Pancreas (tissue), 10 donors: ENCODE measurements at places on chromosomes 4 and X. TPM values are rescaled to one million over a fixed set of nuclear protein-coding genes. Genes with fewer than 3 reads are reported as not detected.
A peak's percentile ranks its signal among the peaks of the same experiment; 100 is the strongest.

DNA sequence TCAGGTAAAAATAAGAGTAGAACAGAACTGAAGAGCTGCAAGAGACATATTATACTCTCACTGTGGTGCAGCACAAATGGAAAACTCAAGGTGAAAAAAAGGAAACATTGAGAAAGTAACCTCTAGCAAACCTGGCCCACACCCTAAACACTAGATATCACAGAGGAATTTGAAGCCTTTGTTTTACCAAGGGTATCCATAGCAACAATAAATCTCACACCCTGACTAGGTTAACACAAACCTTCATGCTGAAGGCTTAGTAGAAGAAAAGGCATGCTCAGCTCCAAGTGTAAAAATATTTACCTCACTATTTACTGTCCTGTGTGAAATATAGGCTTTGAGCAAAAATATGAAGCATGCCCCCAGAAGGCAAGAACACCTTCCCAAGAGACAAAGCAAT lies 61.9 kb upstream of the TAB3 start:
- H3K27me3 ChIP-seq = no peaks in the 10 kb centered on the region
- no peak overlapping the region for H3K27ac ChIP-seq
- H3K36me3 ChIP-seq = no peaks in the 10 kb centered on the region
- H3K4me3 ChIP-seq = no peak overlapping the region
- no peak for DNase-seq

- H3K4me3 ChIP-seq = no peak overlapping the region
- DNase-seq = no peak
- H3K4me1 ChIP-seq = no peaks in the 10 kb centered on the region
- H3K36me3 ChIP-seq = no peaks in the 10 kb centered on the region
Observed at GRCh38 chr4:152346979-152347378, 188.9 kb downstream of the FBXW7 start.

DNA sequence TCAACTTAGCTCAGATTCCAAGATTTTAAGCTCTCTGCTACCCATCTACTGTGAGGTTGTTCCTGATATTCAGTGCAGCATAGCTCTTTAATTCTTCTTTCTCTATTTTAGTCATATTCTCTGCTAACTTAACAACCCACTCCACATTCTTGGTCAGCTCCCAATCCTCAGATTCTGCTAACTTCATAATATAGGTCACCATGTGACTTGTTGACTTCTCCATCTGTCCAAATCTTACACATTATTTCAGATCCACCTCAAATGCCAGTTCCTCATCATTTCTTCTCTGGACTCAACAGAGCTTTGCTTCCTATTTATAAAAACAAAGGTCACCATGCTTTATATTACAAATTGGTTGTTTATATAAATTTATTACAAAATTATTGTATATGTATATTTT lies 29.3 kb upstream of the RXFP1 start:
- H3K27me3 ChIP-seq = no peaks in the 10 kb centered on the region
- no peaks in the 10 kb centered on the region for H3K4me1 ChIP-seq
- H3K27ac ChIP-seq = no peak overlapping the region
- no peak overlapping the region for H3K4me3 ChIP-seq
- no peaks in the 10 kb centered on the region for H3K36me3 ChIP-seq

- H3K4me1 ChIP-seq = no peaks in the 10 kb centered on the region
- no peak overlapping the region for H3K4me3 ChIP-seq
- DNase-seq = no peak
- no peaks in the 10 kb centered on the region for H3K36me3 ChIP-seq
- no peaks in the 10 kb centered on the region for H3K27me3 ChIP-seq
Observed at GRCh38 chr4:112449708-112450107, 66.3 kb downstream of the NEUROG2 start.

DNA sequence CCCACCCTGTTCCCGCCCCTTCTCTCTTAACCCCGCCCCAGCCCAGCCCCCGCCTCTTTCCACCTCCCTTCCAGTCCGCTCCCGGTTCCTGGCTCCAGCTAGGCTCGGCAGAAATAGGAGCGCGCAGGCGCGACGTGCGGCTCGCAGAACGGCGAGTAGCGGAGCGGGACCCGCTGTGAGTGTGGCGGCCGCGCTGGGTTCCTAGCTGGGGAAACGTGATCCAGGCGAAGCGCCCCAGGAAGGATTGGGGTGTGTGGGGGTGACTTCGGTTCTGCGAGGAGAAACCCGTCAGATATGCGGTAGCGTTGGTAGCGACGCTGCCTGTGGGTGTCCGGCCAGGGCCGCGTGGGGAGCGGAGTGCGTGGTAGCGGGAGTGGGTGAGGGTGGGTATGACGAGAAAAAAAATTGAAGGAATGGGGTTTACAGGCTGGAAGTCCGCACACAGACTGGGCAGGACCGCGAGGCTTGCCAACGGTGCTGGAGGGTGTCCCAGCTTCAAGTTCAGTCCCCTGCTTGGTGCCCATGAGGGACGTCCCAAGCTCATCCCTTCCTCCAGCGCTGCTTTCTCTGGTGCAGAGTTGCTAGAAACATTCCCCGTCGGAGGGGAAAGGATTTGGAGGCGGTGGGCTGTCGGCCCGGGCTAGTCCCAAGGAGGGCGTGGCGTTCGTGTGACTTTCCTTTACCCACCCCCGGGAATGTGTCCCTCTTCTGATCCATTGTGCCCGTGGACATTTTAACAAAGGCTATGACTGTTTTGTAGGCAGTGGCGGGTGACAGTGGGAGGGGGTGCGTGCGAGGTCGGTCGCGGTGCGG lies at the start of gene PRRG1:
TSS of gene PRRG1 (plus strand) at position 144 of the 813 bp plus-strand sequence. CDS start 56,886 bp downstream, outside the sequence.
- DNase-seq = peak; percentile 90
- no peaks in the 10 kb centered on the region for H3K4me1 ChIP-seq
- peak within 1 kb of the TSS; percentile 32 for H3K4me3 ChIP-seq

DNA sequence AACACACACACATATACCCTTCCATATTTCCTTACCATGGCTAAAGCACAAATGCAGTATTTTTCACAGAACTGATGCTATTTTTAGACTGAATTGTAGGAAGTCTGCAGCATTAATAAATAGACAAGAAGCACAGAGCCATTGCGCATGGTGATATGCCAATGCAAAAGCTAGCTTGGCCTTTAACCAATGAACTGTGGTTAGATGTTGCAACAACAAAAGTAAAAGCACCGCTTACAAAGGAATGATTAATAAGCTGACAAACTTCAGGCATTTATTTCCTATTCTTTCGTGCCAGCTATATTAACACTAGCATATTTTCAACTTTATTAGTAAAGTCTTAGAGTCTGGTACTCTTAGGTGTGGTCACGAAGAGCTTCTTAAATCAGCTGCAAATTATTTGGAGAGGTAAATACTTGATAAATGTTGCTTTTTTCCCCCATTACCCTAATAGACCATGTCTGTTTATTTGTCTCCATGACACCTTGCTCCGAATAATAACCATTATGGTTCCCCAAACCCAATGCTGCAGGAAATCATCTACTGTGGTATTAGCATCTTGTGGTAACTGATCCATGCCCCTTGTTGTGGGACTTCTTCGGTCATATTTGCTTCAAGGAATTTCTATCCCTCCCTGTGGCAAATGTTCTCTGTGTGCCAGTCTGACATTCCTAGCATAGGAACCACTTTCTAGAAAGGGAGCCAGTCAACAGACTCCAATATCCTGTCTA lies 306.1 kb upstream of the TAPT1 start:
- no peaks in the 10 kb centered on the region for H3K36me3 ChIP-seq
- no peaks in the 10 kb centered on the region for H3K4me1 ChIP-seq
- no peaks in the 10 kb centered on the region for H3K27me3 ChIP-seq

DNA sequence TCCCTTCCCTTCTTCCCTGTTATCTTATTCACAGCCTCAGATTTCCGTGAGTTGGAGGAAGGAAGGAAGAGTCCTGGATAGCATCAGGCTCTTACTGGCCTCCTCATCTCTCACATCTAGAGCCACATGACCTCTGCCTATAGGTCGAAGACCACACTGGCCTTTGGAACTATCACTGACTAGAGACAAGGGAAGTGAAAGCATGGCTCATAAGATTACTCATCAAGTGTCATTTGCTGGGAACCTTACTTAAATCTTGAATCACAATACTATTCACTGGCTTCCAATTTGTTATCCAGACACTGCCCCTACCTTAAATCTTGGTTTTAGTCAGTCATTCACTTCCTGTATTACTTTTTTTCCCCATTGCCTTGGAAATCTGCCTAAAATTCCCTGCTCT lies 61.6 kb upstream of the MTMR8 start:
- no peak overlapping the region for H3K4me3 ChIP-seq
- no peak for DNase-seq
- no peaks in the 10 kb centered on the region for H3K36me3 ChIP-seq
- no peaks in the 10 kb centered on the region for H3K4me1 ChIP-seq

DNA sequence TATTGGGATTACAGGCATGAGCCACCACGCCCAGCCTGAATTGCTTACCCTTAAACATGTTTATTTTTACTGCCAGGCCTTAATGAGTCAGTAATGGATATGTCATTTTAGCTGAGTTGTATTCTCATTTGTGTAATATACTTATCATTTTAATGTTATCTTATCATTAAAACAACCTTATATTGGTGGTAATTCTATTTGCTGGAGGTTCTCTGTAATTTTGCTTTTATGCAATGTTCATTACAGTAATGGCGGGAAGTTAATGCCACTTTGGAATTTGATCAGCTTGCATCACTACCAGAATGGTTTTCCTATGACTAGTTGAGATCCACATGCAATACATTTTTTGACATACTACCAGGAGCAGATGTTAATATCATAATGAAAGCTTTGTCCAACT lies 6.3 kb upstream of the PGAM4 start:
- H3K27ac ChIP-seq = no peak overlapping the region
- H3K27me3 ChIP-seq = no peaks in the 10 kb centered on the region
- H3K4me1 ChIP-seq = no peaks in the 10 kb centered on the region

- H3K27ac ChIP-seq = no peak overlapping the region
- DNase-seq = no peak
- no peaks in the 10 kb centered on the region for H3K27me3 ChIP-seq
- no peaks in the 10 kb centered on the region for H3K36me3 ChIP-seq
- peaks cover 7% of the 10 kb centered on the region for H3K4me1 ChIP-seq
Observed at GRCh38 chr4:185213877-185214276, 4.5 kb downstream of the SNX25 start.

- H3K36me3 ChIP-seq = no peaks in the 10 kb centered on the region
- no peaks in the 10 kb centered on the region for H3K27me3 ChIP-seq
- DNase-seq = no peak
- no peak overlapping the region for H3K4me3 ChIP-seq
- H3K4me1 ChIP-seq = no peaks in the 10 kb centered on the region
Observed at GRCh38 chr4:160514126-160514525, 1411.2 kb downstream of the RAPGEF2 start.

DNA sequence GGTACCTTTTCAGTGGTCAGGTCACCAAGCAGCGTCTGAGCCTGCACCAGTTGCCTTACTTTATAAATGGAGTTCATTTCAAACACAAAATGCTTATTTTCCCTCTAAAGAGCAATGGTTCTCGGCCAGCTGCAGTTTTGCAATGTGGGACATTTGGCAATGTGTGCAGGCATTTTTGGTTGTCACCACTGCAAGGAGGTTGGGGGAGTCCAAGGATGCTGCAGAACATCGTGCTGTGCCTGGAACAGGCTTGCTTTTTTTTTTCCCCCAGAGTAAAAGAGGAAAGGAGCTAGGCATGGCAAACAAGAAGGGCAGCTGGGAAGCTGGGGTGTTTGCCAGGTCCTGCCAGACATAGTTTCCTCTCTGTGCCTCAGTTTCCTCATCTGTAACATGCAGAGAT lies 115.6 kb downstream of the GPR143 start:
- no peaks in the 10 kb centered on the region for H3K4me1 ChIP-seq
- DNase-seq = no peak
- H3K36me3 ChIP-seq = no peaks in the 10 kb centered on the region
- no peak overlapping the region for H3K27ac ChIP-seq

DNA sequence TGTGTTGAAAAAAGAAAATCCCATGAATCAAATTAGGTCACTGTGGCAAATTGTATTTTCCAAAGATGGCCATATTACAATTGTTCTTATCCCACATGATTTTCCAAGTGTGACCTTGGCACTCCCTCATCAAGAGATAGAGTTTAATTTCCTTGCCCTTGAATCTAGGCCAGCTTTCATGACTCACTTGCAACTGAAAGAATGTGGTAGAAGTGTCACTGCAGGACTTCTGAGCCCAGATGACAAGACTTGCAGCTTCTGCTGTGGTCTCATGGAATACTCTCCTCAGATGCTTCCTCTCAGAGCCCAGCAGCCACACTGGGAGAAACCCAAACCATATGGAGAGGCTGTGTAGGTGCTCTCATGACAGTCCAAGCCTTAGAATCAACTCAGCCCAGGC lies 139.0 kb downstream of the ADAMTS3 start:
- no peaks in the 10 kb centered on the region for H3K36me3 ChIP-seq
- no peak overlapping the region for H3K4me3 ChIP-seq
- no peaks in the 10 kb centered on the region for H3K27me3 ChIP-seq

Gene CXCL8
- polyA plus RNA-seq = 13.6 TPM

Gene ARMCX6
- 34.5 TPM for polyA plus RNA-seq

Gene EDA
- 1.7 TPM for polyA plus RNA-seq

Gene CDKL5
- 0.76 TPM for polyA plus RNA-seq
